Inflammatory macrophage treated with lipopolysaccharide for 4 hours (primary cell): ENCODE measurements at places on chromosomes 3 and 15.

DNA sequence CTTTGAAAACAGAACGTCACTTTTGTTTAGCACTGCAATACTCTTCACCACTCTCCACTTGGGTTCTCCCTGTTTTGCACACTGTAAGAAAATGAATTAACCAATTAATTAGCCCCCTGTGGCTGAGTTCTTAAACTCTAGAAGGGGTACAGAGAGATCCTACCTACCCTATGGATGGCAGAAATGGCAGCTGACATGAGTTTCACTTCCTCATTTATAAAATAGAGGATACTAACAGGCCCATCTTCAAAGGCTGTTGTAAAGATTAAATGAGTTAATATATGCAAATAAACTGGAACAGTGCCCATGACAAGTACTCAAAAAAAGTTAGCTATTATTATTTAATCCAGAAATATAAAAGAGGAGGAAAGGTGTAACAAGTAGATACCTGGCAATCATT is 36.9 kb downstream of the SUCLG2 start:
- DNase-seq, result no peak

DNA sequence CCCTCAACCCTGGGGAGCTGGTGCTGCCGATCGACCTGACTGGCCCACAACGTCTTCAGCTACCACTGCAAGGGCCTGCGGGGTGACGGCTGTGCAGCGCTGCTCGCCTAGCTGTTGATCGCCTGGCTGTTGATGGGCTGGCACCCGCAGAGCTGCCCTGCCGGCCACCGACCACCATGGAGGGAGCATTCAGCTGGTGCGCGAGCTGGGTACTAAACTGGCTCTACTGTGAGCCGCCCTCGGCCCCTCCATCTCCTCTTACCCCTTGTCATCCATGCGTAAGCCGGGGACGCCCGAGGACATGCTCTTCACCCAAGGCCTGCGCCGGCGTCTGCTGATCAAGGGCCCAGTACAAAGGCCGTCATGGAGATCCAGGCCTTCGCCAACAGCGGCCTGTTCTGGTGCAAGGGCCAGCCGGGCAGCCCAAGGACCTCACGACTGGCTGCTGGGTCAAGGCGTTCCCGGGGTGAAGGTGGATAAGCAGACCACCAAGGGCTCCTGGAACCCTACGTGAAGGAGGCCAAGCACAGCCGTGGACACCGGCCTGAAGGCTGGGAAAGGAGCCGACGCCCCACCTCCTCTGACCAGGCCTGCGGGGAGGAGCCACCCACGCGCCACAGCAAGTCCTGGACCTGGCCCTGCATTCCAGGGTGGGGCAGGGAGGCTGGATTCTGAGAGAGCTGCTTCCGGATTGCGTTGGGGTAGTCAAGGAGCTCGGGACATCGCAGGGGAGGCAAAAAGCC is 46.9 kb downstream of the SFMBT1 start:
- DNase-seq, result no peak

- DNase-seq, result no peak
These were observed 301.8 kb downstream of the LPP start for GRCh38 chr3:188455748-188456147.

- DNase-seq, result no peak
These were observed 3.0 kb downstream of the LIMD1 start for GRCh38 chr3:45597581-45597980.

DNA sequence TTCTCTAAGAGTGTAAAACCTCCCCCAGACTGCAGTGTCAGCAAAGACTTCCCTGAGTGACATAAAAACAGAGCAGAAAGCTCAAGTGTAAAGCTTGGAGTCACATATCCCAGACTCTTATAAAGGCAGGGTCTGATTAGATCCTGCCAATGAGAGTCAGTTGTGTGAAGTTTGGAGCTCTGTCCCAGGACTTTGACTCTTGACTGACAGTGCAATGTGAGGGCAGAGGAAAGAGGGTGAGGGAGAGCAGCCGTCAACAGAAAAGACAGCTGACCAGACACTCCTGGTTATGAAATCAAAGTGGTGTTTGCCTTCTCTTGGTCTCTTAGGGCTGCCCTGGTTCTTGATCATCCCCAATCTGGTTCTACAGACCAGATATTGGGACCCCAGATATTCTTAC is 393.2 kb downstream of the ERC2 start:
- no peak for DNase-seq
